ENCODE measurements at places on chromosomes 11 and 22. TPM values are rescaled to one million over a fixed set of nuclear protein-coding genes. Genes with fewer than 3 reads are reported as not detected.

- DNase-seq = no peak
Measured at GRCh38 chr11:7871056-7871455, 60.0 kb downstream of the OR10A6 start.

GRCh38 chr11:125036933-125037332 lies 26.2 kb upstream of the SLC37A2 start:
- no peak for DNase-seq

- no peak for DNase-seq
Measured at GRCh38 chr22:30436196-30436595, 10.6 kb downstream of the MTFP1 start.

- DNase-seq = no peak
Measured at GRCh38 chr11:133385781-133386180, 146.5 kb downstream of the OPCML start.

GRCh38 chr11:21896216-21896615 lies 296.7 kb upstream of the ANO5 start:
- DNase-seq = no peak

GRCh38 chr11:45651841-45652749 lies 13.3 kb downstream of the CHST1 start:
- no peak for DNase-seq

DNA sequence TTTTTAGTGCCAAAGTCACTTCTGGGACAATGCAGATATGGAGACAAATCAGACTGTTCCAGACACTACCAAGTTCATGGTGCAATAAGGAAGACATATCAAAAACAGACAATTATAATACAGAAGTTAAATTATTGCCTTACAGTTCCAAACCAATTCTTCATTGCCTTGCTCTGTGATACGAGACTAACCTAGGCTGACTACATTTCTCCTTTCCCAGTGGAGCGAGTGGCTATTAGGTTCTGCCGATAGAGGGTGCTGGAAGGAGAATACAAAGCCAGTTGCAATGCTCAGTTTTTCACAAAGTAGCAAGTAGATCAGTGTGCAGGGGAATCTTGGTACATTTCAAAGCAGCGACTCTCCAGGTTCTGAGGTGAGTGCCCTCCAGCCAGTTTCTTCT lies 67.8 kb downstream of the FAM168A start:
- no peak for DNase-seq

GRCh38 chr11:126808836-126809235 lies 191.7 kb downstream of the KIRREL3 start:
- DNase-seq = no peak

DNA sequence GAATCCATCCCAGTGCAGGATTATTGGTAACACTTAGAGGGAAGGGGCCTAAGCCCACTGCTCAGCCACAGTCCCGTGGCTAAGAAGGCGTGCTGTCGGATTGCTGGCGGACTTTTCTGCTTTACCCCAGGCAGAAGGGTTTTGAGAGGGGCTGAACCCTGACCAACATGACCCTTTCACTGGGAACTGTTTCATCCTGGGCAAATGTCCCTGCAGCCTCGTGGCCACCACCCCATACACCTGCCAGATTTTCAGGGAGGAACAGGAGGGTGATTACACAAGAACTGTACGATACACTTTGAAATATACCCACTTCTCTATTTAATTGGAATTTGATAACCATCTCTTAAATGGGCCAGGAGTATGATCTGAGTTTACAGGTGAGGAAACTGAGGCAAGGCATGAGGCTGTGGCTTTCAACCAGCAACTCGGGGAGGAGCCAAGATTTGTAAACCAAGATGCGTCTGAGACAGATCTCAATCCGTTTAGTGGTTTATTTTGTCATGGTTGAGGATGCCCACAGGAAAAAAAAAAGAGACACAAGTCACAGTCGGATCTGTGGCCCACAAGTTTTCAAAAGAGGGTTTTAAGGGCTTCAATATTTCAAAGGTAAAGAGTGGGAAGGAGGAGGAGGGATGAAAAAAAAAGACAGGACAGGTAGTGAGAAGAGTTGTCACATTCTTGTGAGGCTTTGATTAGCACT lies 6.1 kb upstream of the APOL3 start:
- DNase-seq = peak; percentile 74

- no peak for DNase-seq
Measured at GRCh38 chr11:35246745-35247144, 107.8 kb downstream of the CD44 start.

SLC22A12 gene
- total RNA-seq = not detected

SSRP1 gene
- 314 TPM for total RNA-seq

MAPK8IP2 gene
- total RNA-seq = 0.20 TPM

HTR3A gene
- not detected for total RNA-seq

INPPL1 gene
- total RNA-seq = 97.2 TPM

DLAT gene
- total RNA-seq = 62.2 TPM

TSGA10IP gene
- not detected for total RNA-seq

PLEKHA7 gene
- 6.6 TPM for total RNA-seq

APOL4 gene
- total RNA-seq = 0.42 TPM
